CD4-positive, CD25-positive, alpha-beta regulatory T cell (primary cell): ENCODE measurements at places on chromosomes 4 and X. TPM values are rescaled to one million over a fixed set of nuclear protein-coding genes. Genes with fewer than 3 reads are reported as not detected.
A peak's percentile ranks its signal among the peaks of the same experiment; 100 is the strongest.

DNA sequence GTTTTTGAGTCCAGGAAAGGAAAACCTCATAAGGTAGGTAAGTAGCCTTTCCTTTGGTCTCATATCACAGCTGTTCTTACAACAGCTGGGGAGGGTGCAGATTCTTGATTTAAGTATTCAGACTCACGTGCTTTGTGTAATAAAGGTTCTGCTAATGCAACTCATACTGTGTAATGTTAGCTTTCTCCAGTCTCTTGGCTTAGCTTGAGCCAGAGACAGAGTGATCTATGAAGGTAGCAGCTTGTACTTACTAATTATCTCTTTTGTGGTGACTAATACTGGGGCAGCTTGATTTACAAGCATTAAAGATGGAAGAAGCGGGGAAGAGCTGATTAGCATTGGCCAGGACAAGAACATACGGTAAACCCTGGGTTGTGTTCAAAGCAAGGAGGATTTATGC is 80.3 kb downstream of the LNX1 start:
- no peak for DNase-seq
- no peak overlapping the region for H3K27ac ChIP-seq
- no peaks in the 10 kb centered on the region for H3K27me3 ChIP-seq
- H3K4me1 ChIP-seq: no peaks in the 10 kb centered on the region

- no peak overlapping the region for H3K27ac ChIP-seq
- peaks cover 21% of the 10 kb centered on the region for H3K4me1 ChIP-seq
- H3K27me3 ChIP-seq: no peaks in the 10 kb centered on the region
- DNase-seq: no peak
- no peak overlapping the region for H3K4me3 ChIP-seq
Measured at GRCh38 chr4:98686043-98686707, 27.8 kb upstream of the TSPAN5 start.

SATL1 gene
- total RNA-seq: not detected

GRCh38 chrX:13898083-13898482 is 81.2 kb upstream of the GPM6B start:
- H3K4me3 ChIP-seq: no peak overlapping the region
- no peak for DNase-seq
- H3K27ac ChIP-seq: no peak overlapping the region
- H3K27me3 ChIP-seq: peaks cover 6% of the 10 kb centered on the region

FHDC1 gene
- total RNA-seq: 0.20 TPM

DNA sequence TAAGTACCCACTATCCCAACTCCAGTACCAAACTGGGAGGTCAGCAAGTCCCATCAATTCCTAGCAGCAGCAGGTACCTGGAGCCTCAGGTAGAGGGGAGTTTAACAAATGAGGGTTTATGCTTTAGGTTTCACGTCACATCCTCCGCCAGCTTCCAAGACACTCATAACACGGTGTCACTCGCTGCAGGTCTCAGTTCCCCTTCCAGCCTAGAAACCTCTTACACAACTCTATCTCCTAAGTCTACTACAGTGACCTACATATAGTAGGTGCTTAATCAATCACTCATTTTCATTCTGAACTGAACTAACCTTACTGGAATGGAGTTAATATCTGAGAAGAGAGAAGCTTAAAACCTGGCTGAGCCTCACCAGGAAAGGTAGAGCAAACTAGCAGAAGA is 96.0 kb downstream of the EFHC2 start:
- H3K27ac ChIP-seq: no peak overlapping the region
- peaks cover 12% of the 10 kb centered on the region for H3K4me1 ChIP-seq
- no peaks in the 10 kb centered on the region for H3K36me3 ChIP-seq
- no peak overlapping the region for H3K4me3 ChIP-seq
- H3K27me3 ChIP-seq: no peaks in the 10 kb centered on the region

GRCh38 chr4:187204389-187204918 is 480.8 kb upstream of the FAT1 start:
- no peak overlapping the region for H3K27ac ChIP-seq
- no peaks in the 10 kb centered on the region for H3K36me3 ChIP-seq
- H3K4me3 ChIP-seq: no peak overlapping the region
- DNase-seq: no peak

- no peak overlapping the region for H3K27ac ChIP-seq
- peak; percentile 54 for DNase-seq
- no peaks in the 10 kb centered on the region for H3K36me3 ChIP-seq
Measured at GRCh38 chrX:129606918-129607317, 47.8 kb downstream of the APLN start.

COL4A5 gene
- total RNA-seq: not detected

GRCh38 chrX:150635952-150636351 is 57.2 kb upstream of the MTMR1 start:
- no peaks in the 10 kb centered on the region for H3K4me1 ChIP-seq
- DNase-seq: peak; percentile 11
- H3K4me3 ChIP-seq: no peak overlapping the region
- peaks cover 12% of the 10 kb centered on the region for H3K36me3 ChIP-seq

GRCh38 chrX:13487731-13488505 is 81.5 kb upstream of the EGFL6 start:
- H3K27me3 ChIP-seq: no peaks in the 10 kb centered on the region
- peak overlapping the region; percentile 32 for H3K4me3 ChIP-seq
- H3K27ac ChIP-seq: peak overlapping the region; percentile 33

DNA sequence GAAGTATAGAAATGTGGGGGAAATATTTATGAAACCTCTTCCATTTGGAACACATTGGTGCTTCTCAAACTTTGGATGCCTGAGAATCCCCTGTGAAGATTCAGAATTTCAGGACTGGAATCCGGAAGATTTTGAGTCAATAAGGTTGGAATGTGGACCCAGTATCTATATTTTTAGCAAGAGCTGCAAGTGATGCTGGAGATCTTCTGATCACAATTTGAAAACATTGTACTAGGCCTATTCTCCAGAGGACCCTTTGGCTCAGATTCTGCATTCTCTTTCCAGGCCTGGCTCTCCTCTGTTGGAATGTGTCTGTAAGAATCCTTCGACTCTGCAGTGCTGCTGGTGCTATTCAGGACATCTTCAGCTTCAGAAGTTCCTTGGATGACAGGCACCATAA is 2.4 kb upstream of the PKD2 start:
- peaks cover 3% of the 10 kb centered on the region for H3K27me3 ChIP-seq
- no peak for DNase-seq
- H3K4me1 ChIP-seq: peaks cover 20% of the 10 kb centered on the region
- no peak overlapping the region for H3K27ac ChIP-seq
- no peaks in the 10 kb centered on the region for H3K36me3 ChIP-seq
- H3K4me3 ChIP-seq: no peak overlapping the region

DNA sequence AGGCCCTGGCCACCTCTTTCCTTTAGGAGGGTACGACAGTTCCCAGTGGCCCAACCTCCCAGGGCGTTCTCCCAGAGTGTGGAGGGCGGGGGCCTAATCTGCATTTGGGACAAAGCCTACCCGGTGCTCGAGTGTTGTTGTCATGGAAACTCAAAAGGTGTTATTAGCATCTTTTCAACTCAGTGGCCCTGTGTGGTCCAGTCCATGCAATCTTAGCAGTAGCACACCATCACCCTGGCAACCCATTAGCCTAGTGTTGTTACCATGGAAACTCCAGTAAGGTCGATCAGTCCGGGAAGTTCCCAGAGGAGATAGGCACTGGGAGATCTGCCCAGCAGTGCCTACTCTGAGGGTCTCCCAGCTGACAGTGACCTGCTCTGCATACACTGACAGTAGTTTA is 20.2 kb downstream of the APLN start:
- DNase-seq: no peak
- no peak overlapping the region for H3K4me3 ChIP-seq
- peaks cover 3% of the 10 kb centered on the region for H3K4me1 ChIP-seq
- no peaks in the 10 kb centered on the region for H3K27me3 ChIP-seq
- H3K36me3 ChIP-seq: no peaks in the 10 kb centered on the region

GRCh38 chrX:98931216-98931615 is 1478.9 kb downstream of the PCDH19 start:
- H3K36me3 ChIP-seq: no peaks in the 10 kb centered on the region
- no peak overlapping the region for H3K4me3 ChIP-seq
- H3K27me3 ChIP-seq: no peaks in the 10 kb centered on the region
- H3K4me1 ChIP-seq: no peaks in the 10 kb centered on the region
- DNase-seq: no peak

ODAPH gene
- not detected for total RNA-seq

CCNI gene
- 359 TPM for total RNA-seq

GRCh38 chr4:7629501-7630254 is 194.9 kb upstream of the PSAPL1 start:
- H3K27ac ChIP-seq: no peak overlapping the region
- H3K36me3 ChIP-seq: no peaks in the 10 kb centered on the region
- no peaks in the 10 kb centered on the region for H3K4me1 ChIP-seq
- H3K27me3 ChIP-seq: no peaks in the 10 kb centered on the region
- no peak for DNase-seq
- H3K4me3 ChIP-seq: no peak overlapping the region

DNA sequence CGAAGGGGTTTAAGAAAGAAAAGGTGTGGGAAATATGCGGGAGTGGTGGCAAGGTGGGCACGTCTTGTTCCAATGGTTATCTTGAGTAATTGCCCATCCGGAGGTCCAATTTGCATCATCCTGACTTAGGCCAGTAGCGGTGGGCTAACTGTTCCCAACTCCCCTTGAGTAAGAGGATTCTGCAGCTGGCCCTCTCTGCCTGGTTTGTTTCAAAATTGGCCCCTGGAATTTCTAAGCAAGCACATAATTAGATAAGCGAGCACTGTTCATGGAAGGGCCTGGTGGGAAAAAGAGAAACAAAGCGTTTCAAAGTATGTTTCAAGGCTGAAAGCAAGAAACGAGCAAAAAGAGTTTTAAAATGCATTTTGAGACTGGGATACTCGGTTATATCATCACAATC is 198.2 kb downstream of the CEP135 start:
- H3K27me3 ChIP-seq: peaks cover 3% of the 10 kb centered on the region
- H3K27ac ChIP-seq: no peak overlapping the region
- H3K36me3 ChIP-seq: no peaks in the 10 kb centered on the region
- no peaks in the 10 kb centered on the region for H3K4me1 ChIP-seq
- no peak for DNase-seq

DCLK2 gene
- 0.12 TPM for total RNA-seq

ADH7 gene
- total RNA-seq: not detected

DNA sequence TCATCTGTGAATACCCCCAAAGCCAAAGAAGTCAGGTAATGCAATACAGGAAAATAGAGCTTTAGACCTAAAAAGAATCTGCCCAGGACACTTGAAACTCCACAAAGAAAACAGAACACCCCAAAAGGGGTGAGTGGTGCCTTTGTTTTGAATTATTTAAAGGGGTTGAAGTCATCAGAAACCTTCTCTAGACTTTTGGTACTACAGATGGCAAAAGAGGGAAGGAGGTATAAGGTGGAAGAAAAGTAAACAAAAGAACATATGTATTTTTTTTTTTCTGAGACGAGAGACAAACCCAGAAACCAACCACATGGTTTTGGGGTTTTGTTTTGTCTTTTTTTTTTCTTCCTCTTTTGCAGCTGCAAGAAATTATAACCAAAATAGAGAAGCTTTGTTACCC is 1477.8 kb downstream of the C4orf33 start:
- no peaks in the 10 kb centered on the region for H3K4me1 ChIP-seq
- no peak overlapping the region for H3K27ac ChIP-seq
- no peak overlapping the region for H3K4me3 ChIP-seq
- H3K36me3 ChIP-seq: no peaks in the 10 kb centered on the region
- no peaks in the 10 kb centered on the region for H3K27me3 ChIP-seq

GRCh38 chr4:83757121-83757621 is 221.3 kb downstream of the GPAT3 start:
- H3K27me3 ChIP-seq: no peaks in the 10 kb centered on the region
- H3K4me1 ChIP-seq: no peaks in the 10 kb centered on the region
- no peaks in the 10 kb centered on the region for H3K36me3 ChIP-seq
- no peak for DNase-seq
- H3K4me3 ChIP-seq: no peak overlapping the region
- H3K27ac ChIP-seq: no peak overlapping the region

GRCh38 chr4:156547439-156547838 is 424.2 kb downstream of the PDGFC start:
- DNase-seq: no peak
- H3K27ac ChIP-seq: no peak overlapping the region
- no peaks in the 10 kb centered on the region for H3K36me3 ChIP-seq
- H3K4me1 ChIP-seq: no peaks in the 10 kb centered on the region
- no peak overlapping the region for H3K4me3 ChIP-seq
- H3K27me3 ChIP-seq: no peaks in the 10 kb centered on the region

TRIM75 gene
- total RNA-seq: not detected
